A172 (cell line): ENCODE measurements at places on chromosomes 16 and 17. TPM values are rescaled to one million over a fixed set of nuclear protein-coding genes. Genes with fewer than 3 reads are reported as not detected.

Gene IL21R
- total RNA-seq = 1.3 and 6.6 TPM in 2 replicates

- no peak for DNase-seq
Observed at GRCh38 chr17:4256952-4257351, 6.8 kb downstream of the ANKFY1 start.

- DNase-seq = no peak
Observed at GRCh38 chr17:75525806-75526554, 483 bp downstream of the LLGL2 start.

DNA sequence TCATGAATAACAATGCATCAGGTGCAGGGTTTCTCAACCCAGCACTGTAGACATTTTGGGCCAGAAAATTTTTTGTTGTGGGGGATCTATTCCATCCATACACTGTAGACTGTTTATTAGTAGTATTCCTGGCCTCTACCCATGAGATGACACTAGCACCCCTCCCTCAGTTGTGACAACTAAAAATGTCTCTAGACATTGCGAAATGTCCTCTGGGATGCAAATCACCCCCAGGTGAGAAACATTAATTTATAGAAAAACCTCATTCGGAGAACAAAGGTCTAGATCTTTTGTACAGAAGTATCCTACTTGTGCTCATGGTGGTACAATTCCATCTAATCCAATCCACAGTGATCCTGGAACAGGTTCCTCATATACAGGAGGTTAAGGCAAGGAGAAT, 4.3 kb downstream of the ADAT1 start:
- no peak for DNase-seq

GRCh38 chr16:27489906-27490305, 59.8 kb downstream of the GTF3C1 start:
- no peak for DNase-seq

DNA sequence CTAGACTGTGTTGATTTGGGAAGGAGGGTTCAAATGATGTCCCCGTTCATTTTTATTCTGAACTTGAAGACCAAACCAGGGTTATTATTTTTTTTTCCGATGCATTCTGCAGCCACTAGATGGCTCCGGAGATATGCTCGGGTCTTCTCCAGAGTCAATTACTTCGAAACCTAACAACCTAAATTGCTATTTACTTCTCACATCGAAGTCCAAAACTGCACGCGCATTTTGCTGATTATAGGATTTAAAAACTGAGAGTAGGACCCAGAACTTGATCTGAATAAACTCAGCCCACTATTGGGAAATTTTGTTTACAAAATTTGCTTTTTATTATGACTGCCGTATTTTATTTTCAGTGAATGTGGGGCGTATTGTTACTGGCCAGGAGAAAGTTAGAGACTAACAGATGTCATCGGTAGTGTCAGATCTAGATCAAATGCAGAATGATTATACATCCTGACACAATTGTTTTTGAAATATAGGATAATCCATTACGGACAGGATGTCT, 263.8 kb downstream of the HS3ST3A1 start:
- DNase-seq = peak; percentile 87

GRCh38 chr16:10756574-10756973, 12.9 kb downstream of the NUBP1 start:
- peak; percentile 27 for DNase-seq

GRCh38 chr17:58614859-58615459, 76.9 kb downstream of the TEX14 start:
- no peak for DNase-seq
